ENCODE measurements at places on chromosomes 3 and 15.

GRCh38 chr3:94779699-94780098 is 716.8 kb downstream of the NSUN3 start:
- DNase-seq = no peak

DNA sequence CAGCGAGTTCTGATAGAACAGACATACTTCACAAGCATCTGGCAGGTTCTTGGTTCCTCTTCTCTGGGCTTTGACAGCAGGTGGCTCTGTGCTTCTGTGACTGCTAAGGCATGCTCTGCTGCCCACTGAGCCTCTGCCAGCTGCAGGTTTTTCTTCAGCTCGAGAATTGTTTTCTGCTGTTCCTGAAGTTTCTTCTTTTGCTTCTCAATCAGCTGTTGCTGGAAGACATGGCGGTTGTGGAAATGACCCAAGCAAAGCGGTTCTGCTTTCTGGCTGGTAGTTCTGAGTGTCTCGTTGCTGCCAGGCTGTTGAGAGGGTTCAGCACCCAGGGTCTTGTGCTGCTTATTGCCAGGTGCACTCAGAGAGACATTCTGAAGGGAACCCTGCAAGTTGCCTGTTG is 50.8 kb downstream of the CCDC191 start:
- DNase-seq = no peak

GRCh38 chr3:150945226-150946032 is 27.1 kb downstream of the CLRN1 start:
- DNase-seq = no peak

- no peak for DNase-seq
Observed at GRCh38 chr3:136197159-136197793, 1.1 kb upstream of the MSL2 start.

DNA sequence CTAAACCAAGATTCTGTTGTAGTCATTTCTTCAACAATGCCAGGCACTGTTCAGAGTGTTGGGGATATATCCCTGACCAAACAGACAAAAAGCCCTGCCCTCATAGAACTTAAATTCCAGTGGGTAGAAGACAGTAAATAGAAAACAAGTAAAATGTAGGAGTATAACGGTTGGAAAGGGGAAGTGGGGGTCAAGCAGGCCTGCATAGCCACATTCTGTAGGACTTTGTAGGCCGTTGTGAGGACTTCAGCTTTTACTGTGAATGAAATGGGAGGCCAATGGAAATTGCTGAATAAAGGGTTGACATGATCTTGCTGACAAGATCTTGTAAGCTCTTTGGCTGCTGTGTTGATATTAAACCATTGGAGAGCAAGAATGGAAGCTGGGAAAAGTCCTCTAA is 1.8 kb downstream of the MRPS11 start:
- DNase-seq = no peak

- DNase-seq = no peak
Observed at GRCh38 chr3:7396534-7396933, 535.6 kb downstream of the GRM7 start.

DNA sequence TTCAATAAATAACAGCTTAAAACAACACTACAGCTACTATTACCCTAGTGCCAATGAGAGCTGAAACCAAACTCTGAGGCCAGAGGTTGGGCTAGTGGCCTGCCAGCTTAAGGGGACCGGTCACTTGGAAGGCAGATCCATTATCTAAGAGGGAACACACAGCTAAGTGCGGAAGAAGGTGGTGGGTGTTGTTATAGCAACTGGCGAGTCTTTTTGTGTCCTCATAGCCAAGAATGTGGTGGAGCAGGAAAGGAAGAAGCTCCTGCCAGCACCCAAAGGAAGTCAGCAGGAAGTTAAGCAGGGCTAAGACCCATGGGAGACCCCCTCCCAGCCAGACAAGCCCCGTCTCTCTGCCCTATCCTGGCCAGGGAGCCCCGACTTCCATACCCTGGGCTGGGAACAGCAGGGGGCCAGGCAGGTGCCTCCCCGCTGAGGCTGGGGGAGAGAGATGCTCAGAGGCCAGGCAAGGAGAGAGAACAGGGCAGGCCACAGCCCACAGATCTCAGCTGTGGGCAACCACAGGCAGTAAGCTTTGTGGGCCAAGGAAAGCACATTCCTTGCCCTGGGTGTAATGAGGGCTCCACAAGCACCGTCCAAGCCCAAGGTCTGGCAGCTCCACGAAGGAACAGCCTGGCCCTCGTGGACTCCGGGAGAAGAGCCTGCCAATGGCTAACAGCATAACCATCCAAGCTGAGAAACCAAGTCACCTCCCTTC is 34.0 kb upstream of the HRH1 start:
- no peak for DNase-seq

DNA sequence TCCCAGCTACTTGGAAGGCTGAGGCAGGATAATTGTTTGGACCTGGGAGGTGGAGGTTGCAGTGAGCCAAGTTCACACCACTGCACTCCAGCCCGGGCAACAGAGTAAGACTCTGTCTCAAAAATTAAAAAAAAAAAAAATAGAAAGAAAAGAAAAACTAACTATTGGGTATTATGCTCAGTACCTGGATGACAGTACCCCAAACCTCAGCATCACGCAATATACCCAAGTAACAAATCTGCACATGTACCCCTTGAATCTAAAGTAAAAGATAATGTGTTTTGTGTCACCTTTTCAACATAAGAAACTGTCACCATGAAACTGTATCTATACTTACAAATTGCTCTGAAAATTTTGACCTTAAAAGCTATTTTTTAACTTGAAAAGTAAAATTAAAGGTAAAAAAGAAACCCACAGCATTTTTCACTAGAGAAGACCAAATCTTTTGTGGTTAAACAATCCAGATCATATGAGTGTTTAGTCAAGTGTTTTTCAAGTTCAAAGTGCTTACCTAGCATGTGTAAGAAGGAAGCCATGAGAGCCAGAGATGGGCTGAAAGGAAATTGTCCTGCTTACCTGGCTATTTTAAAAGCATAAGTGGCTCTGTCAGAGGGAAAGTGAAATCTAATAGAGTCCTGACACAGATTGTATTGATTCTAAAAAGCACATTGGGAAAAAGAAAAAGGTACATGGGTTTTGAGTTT is 50.5 kb downstream of the MYO1E start:
- DNase-seq = no peak

- DNase-seq = no peak
Observed at GRCh38 chr3:159619341-159619885, 369.2 kb upstream of the IL12A start.
